ENCODE measurements at places on chromosomes 5 and 9.

- no peak for DNase-seq
These were observed 778 bp downstream of the FRRS1L start for GRCh38 chr9:109166171-109166770.

DNA sequence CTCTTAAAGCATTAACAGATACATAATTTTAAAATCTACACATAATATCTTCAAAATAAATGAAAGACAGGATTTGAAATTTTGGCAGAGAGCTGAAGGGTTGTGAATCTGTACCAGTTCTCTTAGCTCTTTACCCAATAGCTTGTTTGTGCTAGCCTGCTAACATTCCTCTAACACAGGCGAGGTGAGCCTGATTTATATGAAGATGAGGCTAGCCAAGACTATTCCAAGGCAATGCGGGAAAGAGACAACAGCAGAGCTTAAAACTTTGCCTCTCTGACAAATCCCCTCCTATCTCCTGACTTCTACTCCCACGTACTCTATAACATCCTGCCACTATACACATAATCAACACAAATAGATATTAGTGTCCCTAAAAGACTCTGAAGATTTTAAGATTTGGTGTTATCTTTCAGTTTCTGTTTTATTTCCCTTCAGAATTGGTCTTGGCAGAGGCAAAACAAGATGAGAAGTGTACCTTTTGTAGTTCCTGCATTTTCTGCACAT lies 745.6 kb upstream of the ZNF608 start:
- DNase-seq: no peak

DNA sequence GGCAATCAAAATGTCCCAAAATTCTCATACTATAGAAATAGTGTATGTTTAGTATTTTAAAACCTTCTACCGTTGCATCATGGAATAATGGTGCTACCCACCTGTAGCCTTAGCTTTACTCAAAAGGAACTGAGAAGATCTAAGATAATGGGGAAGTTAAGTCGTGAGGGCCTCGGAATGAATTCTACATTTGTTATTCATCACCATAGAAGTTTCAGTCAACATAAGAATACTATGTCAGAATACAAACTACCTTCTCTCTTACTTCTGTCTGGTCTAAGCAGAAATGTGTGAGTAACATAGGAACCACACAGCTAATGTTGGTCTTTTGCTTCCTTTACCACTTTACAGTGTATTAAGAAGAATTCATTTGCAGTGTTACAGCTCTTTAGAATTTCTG lies 43.2 kb downstream of the RFK start:
- no peak for DNase-seq

GRCh38 chr5:3384531-3384930 lies 211.1 kb upstream of the IRX1 start:
- no peak for DNase-seq

GRCh38 chr9:91258451-91258850 lies 103.3 kb downstream of the AUH start:
- DNase-seq: no peak

DNA sequence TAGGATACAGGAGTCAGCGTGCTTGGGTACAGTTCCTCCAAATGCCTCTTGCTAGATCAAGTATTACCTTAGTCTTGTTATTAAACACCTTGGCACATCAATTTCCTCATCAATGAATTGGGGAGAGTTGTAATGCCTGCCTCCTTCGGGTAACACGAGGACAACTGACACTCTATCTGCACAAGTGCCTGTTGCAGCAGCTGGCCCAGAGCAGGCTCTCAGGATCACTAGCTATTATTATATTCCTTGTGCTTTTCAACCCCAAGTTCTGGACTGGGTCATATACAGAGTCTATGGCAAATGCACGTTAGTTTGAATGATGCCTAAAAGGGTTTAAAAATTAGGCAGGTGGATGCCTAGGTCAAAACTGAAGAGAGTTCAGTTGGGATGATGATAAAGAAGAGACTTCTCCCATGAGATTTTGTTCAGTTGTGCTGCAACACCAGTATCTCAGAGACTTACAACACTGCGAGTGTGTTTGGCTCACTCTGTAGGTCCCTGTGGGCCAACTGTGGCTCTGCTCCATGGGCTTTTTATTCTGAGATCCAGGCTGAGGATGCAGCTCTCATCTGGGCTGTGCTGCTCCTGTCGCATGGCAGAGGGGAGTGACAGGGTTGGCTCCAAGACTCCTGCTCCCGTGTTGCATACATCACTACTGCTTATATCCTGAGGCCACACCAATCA lies 41.1 kb upstream of the TEX48 start:
- no peak for DNase-seq

GRCh38 chr9:87071473-87071872 lies 124.2 kb upstream of the GAS1 start:
- DNase-seq: no peak

- no peak for DNase-seq
These were observed 398.4 kb downstream of the MED10 start for GRCh38 chr5:5979761-5980537.

DNA sequence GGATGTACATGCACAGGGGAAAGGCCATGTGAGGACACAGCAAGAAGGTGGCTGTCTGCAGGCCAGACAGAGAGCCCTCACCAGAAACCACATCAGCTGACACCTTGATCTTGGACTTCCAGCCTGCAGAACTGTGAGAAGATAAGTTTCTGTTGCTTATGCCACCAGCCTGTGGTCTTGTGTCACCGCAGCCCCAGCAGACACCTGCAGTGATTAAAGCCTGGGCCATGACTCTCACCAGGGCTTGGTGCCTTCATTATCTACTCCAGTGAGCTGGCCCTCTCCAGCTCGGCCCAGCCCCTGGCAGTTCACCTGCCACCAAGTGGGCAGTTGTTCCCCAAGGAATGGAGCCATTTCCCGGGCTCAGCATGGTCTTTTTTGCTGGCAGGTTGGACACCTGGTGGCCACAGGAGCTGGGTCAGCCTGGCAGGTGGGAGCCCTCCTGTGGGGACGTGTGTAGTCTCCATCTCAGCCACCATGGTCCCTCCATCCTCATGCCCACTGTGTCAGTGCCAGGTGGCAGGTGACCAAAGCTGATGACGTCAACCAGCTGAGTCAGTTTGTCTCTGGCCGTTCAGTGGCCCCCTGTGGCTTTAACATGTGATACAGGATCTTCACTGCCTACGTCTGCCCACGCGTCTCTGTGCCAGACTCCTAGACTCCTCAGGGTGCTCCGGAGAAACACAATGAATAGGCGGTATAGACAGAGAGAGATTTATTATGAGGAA lies 99.9 kb upstream of the PPP1R26 start:
- DNase-seq: no peak

DNA sequence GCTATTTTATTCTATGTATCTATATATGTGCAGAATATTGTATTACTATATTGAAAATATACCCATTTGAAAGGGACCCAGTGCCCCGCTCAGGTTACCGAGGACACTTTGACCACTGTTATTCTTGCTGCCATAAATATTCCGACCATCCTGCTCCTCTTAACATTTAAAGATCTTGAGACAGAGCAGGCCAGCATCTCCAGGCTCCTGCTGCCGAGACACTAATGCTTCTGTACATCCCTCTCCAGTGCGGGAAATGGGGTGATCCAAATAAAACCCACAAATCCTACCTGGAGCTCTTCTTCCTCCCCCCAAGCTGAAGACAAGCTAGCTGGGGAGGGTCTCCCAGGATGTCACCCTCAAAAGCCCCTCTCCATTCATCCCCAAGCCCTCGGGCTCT lies 3.9 kb downstream of the SH3PXD2B start:
- DNase-seq: no peak

GRCh38 chr5:174991847-174992246 lies 267.5 kb downstream of the MSX2 start:
- DNase-seq: no peak

DNA sequence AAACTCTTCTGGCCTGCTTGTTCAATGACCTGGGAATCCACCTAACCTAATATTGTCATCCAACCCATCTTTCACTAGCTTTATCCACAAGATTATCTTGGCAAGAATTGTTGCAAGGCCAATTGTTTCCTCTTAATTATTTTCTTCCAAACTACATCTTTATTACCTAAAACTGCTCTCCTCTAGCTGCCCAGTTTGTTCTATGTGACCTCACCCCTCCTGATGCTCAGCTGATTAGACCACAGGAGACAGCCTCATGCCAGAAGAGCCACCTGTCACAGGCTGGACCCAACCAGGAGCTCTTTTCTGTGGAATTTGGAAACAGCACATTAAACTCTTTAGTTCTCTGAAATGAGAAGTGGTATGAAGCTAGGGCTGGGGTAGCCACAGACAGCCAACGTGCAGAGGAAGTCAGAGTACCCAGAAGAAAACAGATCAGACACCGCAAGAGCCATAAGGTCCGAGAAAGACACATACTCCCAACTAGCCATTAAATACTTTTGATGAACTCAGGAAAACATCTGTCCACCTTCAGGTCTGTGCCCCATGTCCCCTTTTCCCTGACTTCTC lies 12.0 kb downstream of the SAXO1 start:
- DNase-seq: no peak

GRCh38 chr5:113145757-113146387 lies 169.3 kb downstream of the DCP2 start:
- DNase-seq: no peak

DNA sequence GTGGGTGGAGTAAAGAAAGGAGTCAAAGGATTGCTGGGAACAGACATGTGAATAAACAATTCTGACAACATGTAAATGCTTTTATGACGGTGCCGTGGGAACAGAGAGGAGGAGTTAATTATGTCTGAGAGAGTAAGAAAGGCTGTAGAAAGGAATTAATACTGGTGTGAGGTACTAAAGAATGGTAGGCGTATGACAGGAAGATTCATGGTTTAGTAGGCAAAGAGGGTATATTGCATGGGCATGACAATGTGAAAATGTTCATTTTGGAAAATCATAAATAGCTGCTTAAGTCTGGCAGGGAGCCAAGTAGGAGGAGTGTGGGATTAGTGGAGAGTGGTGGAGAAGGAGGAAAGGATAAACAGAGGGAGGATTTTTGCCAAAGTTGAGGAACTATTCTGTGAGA lies 19.7 kb downstream of the NAA35 start:
- peak; percentile 28 for DNase-seq

DNA sequence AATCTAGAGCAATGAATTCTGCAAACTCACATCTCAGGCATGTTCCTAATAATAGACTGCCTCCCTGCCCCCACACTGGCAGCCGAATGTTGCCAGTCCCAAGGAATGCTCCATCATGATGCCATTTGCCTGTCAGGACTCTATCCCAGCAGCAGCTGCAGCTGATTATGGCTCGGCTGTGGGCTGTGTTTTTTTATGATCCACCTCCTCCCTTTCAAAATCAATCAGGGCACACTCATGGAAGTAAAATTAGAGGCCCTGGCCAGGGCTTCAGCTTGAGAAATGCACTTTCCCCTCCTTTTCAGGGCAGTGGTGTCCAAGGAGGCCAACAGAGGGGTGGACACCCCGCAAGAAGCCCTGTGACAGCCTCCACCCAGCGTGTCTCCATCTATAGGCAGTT lies 176.7 kb upstream of the S1PR3 start:
- DNase-seq: no peak

GRCh38 chr9:111529787-111530186 lies 4.8 kb downstream of the ZNF483 start:
- DNase-seq: no peak

DNA sequence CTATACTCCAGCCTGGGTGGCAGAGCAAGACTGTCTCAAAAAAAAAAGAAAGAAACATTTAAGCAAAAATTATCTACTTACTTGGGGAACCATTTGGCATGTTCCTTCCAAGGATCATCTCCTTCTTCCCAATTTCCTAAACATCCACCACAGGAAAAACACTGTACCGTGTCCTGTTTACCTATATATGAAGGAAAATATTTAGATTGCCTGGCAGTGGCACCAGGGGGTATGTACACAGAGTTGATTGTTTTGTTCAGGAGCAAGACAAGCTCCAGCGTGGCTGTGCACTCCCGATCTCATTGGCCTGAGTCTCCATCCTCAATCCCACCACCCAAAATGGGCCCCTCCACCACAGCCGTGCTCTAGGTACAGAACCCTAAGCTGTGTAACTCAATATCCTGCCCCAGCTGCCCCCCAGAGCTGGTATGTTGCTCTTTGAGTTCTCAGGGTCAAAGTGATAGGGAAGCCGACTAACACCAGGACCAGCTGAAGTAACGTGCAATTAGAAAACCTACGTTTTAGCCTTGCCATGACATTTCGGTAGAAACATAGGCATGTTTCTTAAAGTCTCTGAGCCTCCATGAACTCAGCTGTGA lies 13.8 kb downstream of the NAIP start:
- DNase-seq: no peak

- no peak for DNase-seq
These were observed 987 bp downstream of the FBXW5 start for GRCh38 chr9:136943291-136944211.

GRCh38 chr5:139821806-139822552 lies 26.4 kb downstream of the PSD2 start:
- no peak for DNase-seq

DNA sequence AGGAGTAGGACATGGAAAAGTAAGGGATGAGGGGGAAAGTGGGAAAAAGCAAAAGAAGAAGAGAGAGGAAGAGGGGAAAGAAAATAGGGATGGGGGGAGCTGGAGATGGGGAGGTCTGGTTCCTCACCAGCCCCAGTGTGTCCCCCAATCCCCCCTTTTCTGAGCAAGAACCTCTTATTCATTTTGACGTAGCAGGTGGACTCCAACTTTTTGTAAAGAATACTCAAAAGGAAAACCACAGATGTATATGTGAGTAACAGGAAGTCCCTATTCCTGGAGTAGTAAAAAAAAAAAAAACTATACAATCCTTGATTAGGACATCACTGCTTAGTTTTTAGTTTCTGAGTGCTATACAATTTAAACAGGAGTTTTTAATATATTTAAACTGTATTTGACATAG lies 3.9 kb upstream of the CFAP95 start:
- DNase-seq: no peak

GRCh38 chr5:6319116-6319515 lies 59.2 kb downstream of the MED10 start:
- no peak for DNase-seq

DNA sequence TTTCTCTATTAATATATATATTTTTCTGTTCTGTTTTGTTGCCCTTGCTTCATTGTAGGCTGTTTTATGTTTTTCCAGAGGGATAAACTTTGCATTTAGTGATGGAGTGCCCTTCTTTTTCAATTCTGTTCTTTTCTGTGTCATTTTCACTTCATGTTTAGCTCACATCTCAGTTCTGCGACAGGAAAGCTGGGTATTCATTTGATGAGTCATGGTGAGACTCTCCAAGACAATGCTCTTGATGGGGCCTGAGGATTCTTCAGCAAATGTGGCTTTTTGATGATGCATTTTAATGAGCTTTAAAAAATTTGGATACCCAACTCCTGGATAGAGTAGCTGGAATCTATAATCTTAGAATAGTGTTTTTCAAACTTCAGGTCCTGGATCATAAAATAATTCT lies 56.5 kb upstream of the SPATA31D4 start:
- DNase-seq: no peak

- DNase-seq: no peak
These were observed 452.1 kb downstream of the EFNA5 start for GRCh38 chr5:107218457-107219193.

GRCh38 chr9:89874351-89875321 lies 269.8 kb downstream of the GADD45G start:
- DNase-seq: peak; percentile 79

DNA sequence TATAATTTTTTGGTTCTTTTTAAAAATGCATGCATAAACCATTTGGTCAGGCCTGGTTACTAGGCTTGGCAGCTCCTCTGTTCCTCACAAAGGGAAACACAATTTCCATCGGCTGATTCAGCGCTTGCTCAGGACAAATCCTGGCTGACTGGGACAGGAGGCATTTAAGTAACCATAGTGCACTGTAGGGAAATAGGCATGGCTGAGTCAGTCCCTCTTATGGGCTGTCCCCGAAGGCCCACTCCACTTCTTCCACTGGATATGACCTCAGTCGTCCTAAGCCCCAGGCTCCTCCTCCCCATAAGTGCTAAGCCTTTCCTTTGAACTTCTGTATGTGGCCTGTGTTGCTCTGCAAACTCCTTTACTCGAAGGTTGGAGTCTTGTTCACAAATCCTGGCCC lies 71.2 kb upstream of the GLIS3 start:
- no peak for DNase-seq

Measured in COR-L47 (cell line).